Stromal cell of bone marrow (primary cell): ENCODE measurements at places on chromosomes 5 and 9.

DNA sequence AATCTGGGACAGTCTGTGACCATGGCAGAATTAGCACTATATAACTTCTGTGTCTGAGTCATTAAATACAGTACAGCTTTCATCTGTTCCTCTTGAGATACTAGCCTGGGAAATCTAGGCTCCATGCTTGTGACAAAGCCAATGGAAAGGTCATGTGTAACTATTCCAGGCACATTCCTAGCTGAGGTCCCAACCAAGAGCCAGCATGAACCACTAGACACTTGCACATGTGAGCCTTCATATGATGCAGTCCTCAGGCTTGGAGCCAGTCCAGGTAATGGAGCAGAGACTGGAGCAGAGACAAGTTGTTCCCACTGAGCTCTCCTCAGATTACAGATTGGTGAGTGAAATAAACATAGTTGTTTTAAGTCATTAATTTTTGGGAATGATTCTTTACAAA, 412.4 kb upstream of the ZNF462 start:
- no peak for DNase-seq

DNA sequence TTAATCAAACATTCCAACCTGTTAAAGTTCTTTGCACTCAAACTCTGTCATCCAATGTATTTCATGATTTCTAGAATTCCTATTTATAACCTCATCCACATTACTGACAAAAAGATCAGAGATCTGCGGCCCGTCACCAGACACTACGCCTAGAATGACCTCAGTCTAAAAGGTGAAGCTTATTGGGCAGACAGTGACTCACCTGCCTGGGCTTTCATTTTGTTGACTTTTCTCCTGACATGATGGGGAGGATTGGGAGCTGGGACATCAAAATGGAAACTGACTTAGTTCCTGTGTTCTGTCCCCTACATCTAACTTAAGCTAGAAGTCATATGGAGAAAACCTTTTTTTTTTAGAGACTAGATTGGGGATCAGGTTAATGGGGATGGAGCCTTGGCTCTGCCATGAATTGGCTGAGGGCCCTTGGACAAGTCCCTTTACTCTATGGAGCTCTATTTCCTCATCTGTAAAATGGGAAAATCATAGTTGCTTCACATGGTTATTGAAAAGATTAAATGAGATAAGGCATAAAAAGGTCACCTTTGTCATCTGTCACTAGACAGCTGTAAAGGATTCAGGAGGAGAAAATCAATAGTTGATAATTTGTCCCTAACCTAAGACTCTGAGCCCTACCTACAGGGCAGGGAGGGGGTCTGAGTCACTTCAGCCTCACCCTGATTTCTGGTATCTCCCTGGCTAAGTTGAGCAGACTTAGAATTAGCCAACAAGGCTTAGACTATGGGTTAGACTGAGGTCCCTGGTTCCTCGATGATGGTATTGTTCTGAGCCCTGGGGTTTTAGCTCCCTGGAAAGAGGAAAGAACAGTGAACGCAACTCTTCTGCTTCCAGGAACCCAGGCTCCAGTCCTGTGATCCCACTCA, 224.8 kb upstream of the TBC1D2 start:
- DNase-seq, result no peak

- DNase-seq, result no peak
Observed at GRCh38 chr5:77991084-77991483, 214.9 kb upstream of the TBCA start.

DNA sequence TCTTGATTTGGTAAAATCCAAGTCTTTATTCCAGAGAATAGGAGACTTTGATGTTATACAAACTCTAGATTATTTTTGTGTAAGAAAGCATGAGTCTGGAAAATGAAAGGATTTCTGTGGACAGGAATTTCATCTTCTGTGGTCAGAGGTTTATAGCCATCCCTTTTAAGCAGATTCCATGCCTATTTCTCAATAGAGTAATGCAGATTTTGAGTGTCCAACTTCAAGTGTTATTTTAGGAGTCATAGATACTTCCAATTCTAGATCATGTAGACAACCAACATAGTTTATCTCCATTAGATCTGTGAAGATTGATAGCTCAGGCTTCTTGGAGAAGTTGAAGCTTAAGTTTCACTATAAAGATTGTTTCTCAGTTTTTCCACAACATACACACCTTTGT, 379.7 kb downstream of the PSAT1 start:
- DNase-seq, result peak; percentile 37

DNA sequence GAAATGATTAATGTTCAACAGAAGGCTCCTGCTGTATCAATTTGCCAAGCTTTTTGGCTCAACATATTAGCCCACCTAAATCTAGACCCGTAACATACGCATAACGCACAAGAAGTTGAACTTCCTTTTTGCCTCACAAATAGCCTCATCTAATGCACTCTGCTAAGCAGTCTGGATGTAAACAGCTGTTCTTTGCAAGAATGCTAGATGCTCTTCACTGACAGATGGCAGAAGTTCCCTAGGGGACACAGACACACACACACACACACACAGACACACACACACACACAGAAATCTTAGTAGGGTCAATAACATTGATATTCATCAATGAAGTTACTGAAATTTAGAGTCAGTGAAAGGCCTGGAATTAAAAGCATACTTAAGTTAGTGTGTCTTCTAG, 13.2 kb upstream of the PCA3 start:
- DNase-seq, result no peak

- no peak for DNase-seq
Observed at GRCh38 chr9:126702151-126703001, 88.6 kb downstream of the LMX1B start.

DNA sequence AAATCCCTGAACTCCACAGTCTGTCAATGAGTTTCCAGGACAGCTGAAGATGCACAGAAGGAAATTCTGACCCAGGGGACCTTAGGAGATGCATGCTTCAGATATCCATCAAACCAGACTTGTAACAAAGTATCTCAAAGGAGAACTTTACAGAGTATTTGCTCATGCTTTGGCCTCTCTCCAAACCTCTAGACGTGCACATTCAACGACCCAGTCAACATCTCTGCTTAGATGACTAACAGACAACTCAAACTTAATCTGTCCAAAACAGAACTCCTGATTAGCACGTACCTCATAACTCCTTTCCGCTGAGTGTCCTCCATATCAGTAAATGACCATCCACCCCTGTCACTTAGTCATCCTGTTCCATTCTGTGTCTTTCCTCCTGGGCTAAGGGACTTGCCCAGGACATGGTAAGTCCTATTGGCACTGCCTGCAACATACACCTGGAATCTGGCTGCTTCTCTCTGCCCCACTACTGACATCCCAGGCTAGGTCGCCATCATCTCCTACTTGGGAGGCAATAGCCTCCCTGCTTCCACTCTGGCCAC, 107.4 kb downstream of the LMNB1 start:
- peak; percentile 76 for DNase-seq

GRCh38 chr5:17852740-17853139, 218.5 kb downstream of the TAF11L14 start:
- peak; percentile 87 for DNase-seq

GRCh38 chr9:21096901-21097255, 19.1 kb upstream of the IFNB1 start:
- DNase-seq, result no peak
